ENCODE measurements at places on chromosomes 7 and 10.

GRCh38 chr10:78304091-78305045 lies 270.7 kb downstream of the RPS24 start:
- no peak for DNase-seq

- DNase-seq, result no peak
These were observed 30.0 kb downstream of the GPR141 start for GRCh38 chr7:37713613-37714012.

DNA sequence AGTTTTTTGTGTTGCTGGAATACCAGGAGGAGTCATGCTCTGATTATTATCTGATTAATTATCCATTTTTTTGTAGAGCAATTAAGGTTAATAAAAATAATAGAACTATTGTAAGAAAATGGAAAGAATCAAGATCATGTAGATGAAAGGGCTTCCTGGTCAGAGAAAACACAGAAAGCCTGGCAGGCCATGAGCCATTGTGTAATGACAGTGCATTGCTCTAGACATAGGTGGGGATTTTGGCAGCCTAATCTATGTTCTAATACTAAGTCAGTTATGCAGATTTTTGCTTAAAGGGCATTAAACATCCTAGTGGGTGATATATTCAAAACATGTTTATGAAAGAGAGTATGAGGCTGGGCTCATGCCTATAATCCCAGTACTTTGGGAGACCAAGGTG lies 198.2 kb downstream of the PPP1R9A start:
- no peak for DNase-seq

- DNase-seq, result no peak
These were observed 394.6 kb downstream of the SDK1 start for GRCh38 chr7:3695602-3696001.

GRCh38 chr10:132570771-132571649 lies 33.4 kb downstream of the INPP5A start:
- no peak for DNase-seq

Data from BE2C (cell line).